Gastroesophageal sphincter (tissue), 4 donors: ENCODE measurements at places on chromosomes 7 and 10. TPM values are rescaled to one million over a fixed set of nuclear protein-coding genes. Genes with fewer than 3 reads are reported as not detected.

Gene NSUN6
- 16.7 TPM for total RNA-seq

Gene OR6V1
- total RNA-seq = not detected

Gene MAP3K8
- 35.2 TPM for total RNA-seq

Gene MMD2
- total RNA-seq = not detected

Gene GPR15LG
- total RNA-seq = not detected

Gene GNB2
- total RNA-seq = 136 TPM

Gene GPRIN2
- 1.6 TPM for total RNA-seq

Gene SPDYE16
- total RNA-seq = 0.94 TPM

Gene ADAMTS14
- 0.27 TPM for total RNA-seq

Gene GTF2I
- 116 TPM for total RNA-seq

Gene AGAP9
- total RNA-seq = 1.6 TPM

Gene STEAP2
- 21.4 TPM for total RNA-seq

Gene CNNM1
- total RNA-seq = 3.1 TPM

Gene OPN1SW
- not detected for total RNA-seq

Gene VWDE
- 0.13 TPM for total RNA-seq

Gene SNX8
- 9.4 TPM for total RNA-seq

Gene NRG3
- total RNA-seq = not detected

Gene PNLIP
- not detected for total RNA-seq

Gene DOCK4
- total RNA-seq = 30.4 TPM

Gene PIK3CG
- 1.4 TPM for total RNA-seq

Gene DENND11
- total RNA-seq = 17.1 TPM

Gene AMPH
- 9.8 TPM for total RNA-seq

Gene LAMTOR4
- total RNA-seq = 109 TPM

Gene GIMAP4
- total RNA-seq = 27.7 TPM

Gene CDC14C
- total RNA-seq = not detected

Gene ARHGEF35
- 4.5 TPM for total RNA-seq

Gene BHLHA15
- 0.81 TPM for total RNA-seq

Gene CALHM3
- not detected for total RNA-seq

Gene GALNT17
- 16.7 TPM for total RNA-seq

Gene SPDYE2
- total RNA-seq = not detected

Gene AKR1C1
- total RNA-seq = 81.9 TPM

Gene MYL10
- not detected for total RNA-seq

Gene INA
- total RNA-seq = 0.31 TPM

Gene SUGCT
- 11.8 TPM for total RNA-seq

Gene MRC1
- 88.6 TPM for total RNA-seq

Gene BAIAP2L1
- 1.2 TPM for total RNA-seq

Gene CYP3A4
- not detected for total RNA-seq

Gene ZNF425
- 3.9 TPM for total RNA-seq

Gene BLNK
- total RNA-seq = 0.78 TPM

Gene CYREN
- 47.2 TPM for total RNA-seq

Gene TRIM74
- total RNA-seq = not detected

Gene UCN3
- total RNA-seq = not detected

Gene ZNF467
- 15.4 TPM for total RNA-seq

Gene TMEM176A
- total RNA-seq = 26.1 TPM

Gene TMEM130
- 1.8 TPM for total RNA-seq

Gene TMEM184A
- total RNA-seq = 0.15 TPM

Gene HOXA7
- total RNA-seq = 0.85 TPM

Gene VIPR2
- total RNA-seq = 35.5 TPM

Gene ANKRD30A
- total RNA-seq = not detected

Gene CFTR
- 1.9 TPM for total RNA-seq

Gene DIP2C
- 73.8 TPM for total RNA-seq

Gene ABCB1
- total RNA-seq = 18.4 TPM

Gene ADAM22
- 3.6 TPM for total RNA-seq

Gene NUTM2B
- 1.4 TPM for total RNA-seq
